ENCODE measurements at places on chromosomes 2 and 18.

DNA sequence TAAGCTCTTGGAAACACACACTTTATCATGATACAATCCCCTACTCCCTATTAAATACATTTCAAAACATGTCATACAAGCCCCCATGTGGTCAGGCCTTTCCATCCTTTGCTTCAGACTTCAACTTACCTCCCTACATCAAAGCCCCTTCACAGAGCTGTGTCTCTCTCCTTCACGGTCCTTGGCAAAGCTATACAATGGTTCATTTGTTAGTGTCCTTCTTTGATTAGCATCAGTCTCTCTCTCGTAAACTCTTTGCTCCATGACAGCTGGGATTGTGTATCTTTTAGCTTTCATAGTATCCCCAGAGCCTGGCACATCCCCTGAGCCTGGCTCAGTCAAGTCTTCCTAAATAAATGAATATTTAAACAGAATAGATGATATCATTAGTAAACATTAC, 25.6 kb upstream of the INSIG2 start:
- no peak for DNase-seq

- no peak for DNase-seq
Measured at GRCh38 chr2:215452725-215453124, 16.9 kb upstream of the FN1 start.

GRCh38 chr18:26756556-26756955, 109.0 kb downstream of the AQP4 start:
- no peak for DNase-seq

GRCh38 chr2:133026536-133027177, 356.7 kb upstream of the LYPD1 start:
- no peak for DNase-seq

DNA sequence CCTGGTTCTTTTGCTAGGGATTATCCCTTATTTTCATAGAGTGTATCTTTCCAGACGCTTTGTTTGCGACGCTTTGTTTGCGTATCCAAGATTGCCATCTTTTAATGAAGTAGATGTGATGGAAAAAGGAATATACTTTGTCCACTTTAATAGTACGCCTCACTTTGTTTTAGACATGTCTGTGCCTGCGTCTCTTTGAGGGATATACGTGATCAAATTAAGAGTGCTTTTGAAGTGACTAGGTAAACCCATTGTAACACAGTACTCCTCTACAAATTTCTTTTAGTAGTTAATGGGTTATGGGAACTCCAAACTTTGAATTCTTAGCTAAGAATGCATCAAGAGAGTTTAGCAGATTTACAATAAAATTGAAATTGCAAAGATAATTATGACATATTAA, 27.9 kb downstream of the ACSL3 start:
- DNase-seq: no peak

GRCh38 chr18:813172-814071, 1.4 kb upstream of the YES1 start:
- no peak for DNase-seq

DNA sequence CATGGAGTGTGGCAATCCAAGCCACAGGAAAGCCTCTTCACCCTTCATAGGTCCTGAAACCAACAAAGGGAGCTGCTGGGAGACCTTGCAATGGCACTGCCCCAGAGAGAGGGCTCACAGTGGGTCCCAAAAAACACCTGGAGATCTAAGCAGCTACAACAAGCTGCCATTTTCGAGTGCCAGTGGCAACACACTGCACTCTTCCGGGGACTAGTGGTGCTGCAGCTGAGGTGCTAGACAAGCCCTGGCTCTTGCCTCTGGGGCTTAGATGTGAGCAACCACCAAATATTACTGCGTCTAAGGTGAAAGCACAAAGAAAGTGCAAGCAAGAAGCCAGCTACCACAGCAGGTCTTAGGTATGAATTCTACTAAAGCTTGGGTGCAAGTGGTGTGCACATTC, 192.9 kb downstream of the NOL4 start:
- DNase-seq: no peak

GRCh38 chr18:9951022-9951859, 37.4 kb downstream of the VAPA start:
- DNase-seq: peak; percentile 10

DNA sequence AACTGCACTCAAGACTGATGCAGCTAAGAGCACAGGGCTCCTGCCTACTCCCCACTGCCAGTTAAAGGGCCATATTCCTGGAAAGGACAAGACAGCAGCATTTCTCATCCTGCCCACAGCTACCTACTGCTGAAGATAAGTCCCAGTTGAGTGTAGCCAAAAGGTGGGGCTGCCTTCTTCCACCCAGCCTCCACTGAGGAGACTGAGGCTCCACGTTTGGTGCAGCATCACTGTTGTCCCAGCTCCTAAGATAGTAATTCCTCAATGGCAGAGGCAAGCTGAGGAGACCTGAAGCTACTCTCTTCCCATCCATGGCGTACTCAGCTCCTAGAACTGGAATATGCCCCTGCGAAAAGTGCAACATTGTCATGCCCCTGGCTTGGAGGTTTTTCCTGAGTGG, 149.7 kb downstream of the TRABD2A start:
- no peak for DNase-seq

DNA sequence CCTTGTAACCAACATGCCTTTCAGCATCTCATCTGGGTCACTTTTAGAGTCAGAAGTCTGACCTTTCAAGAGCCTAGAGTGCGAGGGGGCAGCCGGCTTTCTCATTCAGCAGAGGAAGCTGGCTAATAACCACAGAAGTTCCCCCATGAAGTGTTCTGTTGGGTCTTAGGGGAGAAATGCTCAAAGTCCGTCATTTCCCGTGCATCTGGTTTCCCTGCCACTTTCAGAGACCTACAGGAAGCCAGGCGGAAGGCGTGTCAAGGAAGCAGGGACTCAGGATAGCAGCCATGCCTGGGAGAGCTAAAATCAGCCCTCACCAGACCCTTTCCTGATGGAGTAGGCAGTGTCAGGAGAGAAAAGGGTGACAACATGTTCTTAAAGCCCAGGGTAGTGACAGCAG, 301.8 kb upstream of the ID2 start:
- no peak for DNase-seq

DNA sequence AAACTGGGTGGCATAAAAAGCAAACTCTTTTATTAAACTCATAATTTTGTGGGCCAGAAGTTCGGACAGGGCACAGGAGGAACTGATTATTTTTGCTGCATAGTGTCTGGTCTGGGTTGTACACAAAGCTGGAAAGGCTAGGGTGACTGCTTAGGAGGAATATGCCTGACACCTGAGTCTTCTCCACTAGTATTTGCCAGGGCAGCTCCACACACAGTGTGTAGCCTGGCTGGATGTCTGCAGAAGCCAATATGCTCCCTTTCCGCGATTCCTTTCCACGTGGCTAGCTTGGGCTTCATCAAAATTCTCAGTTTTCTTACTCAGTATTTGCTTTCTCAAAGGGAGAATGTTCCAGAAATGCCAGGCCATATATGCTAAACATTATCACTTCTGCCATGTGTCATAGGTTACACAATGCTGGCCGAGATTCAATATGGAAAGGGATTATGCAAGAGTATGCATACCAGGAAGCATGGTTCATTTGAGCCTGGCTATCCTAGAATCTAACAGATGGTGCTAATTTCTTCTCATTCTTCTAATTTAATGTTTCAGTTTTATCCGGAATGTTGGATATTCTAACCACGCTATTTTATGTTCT, 142.7 kb upstream of the DOK6 start:
- DNase-seq: peak; percentile 82

DNA sequence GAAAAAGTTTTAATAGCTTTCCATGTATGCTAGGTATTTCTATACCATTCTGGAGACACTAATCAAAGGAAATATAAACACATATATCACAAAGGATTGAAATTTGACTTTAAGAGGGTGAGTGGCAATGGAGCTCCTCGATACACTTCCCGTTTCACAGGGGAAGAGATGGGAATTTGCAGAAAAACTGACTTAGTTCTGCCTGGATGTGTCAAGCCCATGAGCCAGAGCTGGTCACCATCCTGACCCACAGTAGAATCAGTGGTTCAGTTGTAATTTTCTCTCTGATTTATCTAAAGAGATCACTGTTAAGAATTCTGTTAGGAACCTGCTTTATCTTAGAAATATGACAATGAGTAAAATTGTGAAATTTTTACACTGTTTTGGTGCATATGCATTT, 34.2 kb downstream of the PLCL1 start:
- no peak for DNase-seq

- DNase-seq: no peak
Measured at GRCh38 chr2:200732866-200733265, 78.8 kb upstream of the BZW1 start.

DNA sequence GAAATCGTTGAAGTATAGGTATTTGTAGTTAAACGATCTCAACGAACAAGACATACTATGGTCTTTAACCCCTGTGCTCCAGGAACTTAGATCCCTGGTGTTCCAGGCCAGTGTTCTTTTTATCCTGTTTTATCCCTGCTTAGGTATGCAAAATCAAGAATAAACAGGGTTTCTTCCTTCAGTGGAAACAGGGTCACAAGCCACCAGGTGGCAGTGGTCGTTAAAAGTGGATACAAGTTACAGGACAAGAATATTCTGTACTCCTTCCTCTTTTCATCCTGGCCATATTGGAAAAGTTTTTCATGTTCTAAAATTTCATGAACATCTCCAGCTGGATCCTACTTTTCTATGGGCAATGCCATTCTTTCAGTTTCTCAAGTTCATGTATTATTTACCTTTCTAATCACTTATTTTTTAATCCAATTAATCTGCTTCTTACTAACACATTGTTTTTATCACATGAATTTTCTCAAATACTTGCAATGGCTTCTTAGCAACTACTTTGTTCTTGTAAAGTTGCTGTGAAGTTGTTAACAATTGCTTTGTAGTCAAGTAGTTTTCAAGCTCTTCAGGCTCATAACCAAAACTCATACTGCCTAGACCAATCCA, 16.4 kb upstream of the HNMT start:
- peak; percentile 25 for DNase-seq

Measured in cerebellum (tissue), 4 donors.